ENCODE measurements at places on chromosomes 13 and 19.

DNA sequence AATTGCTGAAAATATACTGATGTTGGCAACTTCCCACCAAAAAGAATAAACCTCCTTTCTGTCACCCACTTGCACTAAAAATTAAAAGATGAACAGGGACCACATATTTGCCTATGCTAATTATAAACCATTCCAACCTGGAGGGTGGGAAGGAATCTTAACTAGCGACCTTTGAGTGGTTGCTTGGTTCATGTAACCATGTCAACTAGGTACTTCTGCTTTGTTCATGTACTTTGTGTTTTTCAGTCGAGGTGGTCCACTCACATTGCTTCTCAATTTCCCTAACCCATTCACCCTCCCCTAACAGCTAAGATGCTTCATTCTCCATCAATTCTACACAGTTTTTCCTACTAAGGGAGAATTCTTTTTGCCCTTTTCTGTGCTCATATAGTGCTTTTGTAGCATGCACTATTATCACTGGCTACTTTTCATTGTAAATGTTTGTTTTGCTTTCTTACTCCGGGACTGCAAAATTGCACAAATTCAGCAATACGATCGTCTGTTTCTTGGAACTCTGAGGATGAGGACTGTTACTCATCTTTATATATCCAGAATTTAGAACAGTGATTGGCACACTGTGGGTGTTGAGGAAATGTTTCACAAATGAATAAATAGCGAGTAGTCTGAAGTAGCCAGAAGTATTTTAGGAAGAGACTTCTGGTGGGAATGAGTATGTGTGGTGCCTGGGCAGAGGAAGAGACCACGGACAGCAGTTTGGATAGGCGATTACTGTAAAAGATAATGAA, 187.5 kb downstream of the GPC6 start:
- no peak for DNase-seq

DNA sequence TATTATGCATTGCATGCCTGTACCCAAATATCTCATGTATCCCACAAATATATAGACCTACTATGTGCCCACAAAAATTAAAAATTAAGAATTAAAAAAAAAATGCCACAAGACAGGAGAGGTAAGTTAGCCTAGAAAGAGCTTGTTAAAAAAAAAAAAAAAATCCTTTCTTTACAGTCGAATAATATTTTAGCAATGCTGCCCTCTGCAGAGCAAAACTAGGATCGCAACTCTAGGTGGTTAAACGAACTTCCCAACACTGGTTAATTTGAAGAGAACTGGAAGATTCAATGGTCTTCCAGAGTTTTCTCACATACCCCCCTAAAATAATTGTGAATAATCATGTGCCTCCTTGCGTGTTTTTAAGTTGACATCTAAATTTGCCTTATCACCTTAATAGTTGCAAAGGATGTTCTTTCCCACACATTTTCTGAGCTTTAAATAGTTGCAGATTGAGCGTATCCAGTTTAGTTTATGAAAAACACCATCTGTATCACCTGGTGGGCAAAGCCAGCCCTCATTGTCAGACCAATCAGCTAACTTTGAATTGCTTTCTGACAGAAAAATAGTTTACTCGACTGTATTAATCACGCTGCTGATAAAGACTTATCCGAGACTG, 47.4 kb upstream of the RCBTB2 start:
- peak; percentile 18 for DNase-seq

DNA sequence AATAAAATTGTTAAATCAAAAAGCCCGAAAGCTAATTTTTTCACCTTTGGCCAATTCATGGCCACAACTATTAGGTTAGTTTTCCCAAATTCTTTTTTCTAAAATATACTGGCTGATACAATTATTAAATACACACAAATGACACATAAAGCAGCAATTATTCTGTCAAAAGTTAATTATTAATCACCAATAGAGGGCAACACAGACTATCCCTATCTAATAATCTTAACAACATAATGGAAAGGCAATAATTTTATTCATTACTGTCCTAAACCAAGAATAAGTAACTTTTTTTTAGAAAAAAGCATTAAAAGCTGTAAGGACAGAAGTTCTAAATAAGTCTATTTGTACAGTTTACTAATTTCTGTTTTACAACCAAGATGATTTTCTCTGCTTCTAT, 51.7 kb downstream of the KATNAL1 start:
- DNase-seq: no peak

DNA sequence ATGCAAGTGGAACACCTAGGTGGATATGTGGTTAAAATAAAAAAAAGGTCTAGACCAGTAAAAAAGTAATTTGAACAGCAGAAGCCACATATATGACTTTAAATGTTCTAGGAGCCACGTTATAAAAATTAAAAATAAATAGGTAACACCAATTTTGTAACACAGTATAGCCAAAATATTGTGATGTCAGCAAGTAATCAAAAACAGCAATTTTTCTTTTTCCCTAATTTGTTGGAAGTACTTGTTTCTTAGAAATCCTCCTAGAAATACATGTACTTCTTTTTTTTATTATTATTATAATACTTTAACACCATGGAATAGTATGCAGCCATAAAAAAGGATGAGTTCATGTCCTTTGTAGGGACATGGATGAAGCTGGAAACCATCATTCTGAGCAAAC, 25.7 kb upstream of the C1QTNF9B start:
- no peak for DNase-seq

DNA sequence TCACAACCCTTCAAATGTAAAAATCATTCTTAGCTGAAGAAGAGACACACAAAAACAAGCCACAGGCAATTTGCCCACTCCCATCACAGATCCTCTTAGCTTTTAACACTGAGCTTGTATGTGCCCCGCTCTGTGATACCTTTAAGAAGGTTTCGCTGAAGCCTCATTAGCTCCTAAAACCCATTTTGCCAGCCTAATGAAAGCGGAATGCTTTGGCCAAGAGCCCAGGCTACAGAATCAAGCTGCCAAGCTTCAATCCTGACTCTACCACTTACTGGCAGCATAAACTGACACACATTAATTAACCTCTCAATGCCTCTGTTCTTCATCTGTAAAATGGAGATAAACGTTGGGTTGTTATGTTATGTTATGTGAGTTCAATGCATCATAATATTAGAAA, 10.5 kb downstream of the ZNF112 start:
- no peak for DNase-seq

DNA sequence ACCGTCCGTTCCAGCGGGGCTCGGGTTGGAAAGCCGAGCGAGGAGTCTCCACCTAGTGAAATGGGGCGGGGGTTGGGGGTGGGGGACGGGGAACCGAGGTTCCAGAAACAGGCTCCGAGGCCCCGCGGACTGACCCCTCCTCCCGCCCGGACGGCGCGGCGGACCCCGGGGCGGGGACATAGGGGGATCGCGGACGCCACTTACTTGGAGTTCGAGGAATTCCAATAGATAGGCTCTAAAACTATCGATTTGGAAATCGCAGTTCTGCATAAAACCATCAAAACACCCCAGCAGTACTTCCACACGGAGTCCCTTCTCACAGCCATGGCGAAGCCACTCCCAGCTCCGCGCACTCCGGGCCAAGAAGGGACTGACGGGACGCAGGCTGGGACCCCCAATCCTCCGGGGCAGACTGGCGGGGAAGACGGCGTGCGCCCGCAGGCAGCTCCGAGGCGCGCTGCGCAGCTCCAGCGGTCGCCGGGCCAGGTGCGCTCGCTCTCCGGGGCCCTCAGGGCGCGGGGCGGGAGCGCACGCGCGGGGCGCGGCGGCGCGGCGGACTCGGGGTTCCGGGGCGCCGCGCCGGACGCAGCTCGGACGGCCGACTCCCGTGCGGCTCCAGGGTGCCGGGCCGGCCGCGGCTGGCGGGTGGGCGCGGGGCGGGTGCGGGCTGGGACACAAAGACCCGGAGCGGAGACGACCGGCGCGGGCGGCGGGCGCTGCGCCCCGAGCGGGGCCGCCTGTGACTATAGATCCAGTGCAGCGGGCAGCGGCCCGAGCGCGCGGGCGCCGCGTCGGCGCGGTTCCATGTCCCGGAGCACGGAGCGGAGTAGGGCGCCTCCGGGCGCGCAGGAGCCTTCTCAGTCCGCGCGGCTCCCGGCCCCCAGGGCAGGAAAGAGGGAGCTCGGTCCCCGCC, 567 bp downstream of the EFNB2 start:
- DNase-seq: no peak

- DNase-seq: peak; percentile 65
These were observed 284.6 kb downstream of the DNAJC15 start for GRCh38 chr13:43307921-43308433.

GRCh38 chr13:34430294-34430693, 511.8 kb upstream of the NBEA start:
- DNase-seq: no peak

GRCh38 chr19:1755467-1756171, 2.3 kb downstream of the ONECUT3 start:
- DNase-seq: no peak

GRCh38 chr13:44146138-44146537, 227.5 kb upstream of the SERP2 start:
- DNase-seq: no peak

DNA sequence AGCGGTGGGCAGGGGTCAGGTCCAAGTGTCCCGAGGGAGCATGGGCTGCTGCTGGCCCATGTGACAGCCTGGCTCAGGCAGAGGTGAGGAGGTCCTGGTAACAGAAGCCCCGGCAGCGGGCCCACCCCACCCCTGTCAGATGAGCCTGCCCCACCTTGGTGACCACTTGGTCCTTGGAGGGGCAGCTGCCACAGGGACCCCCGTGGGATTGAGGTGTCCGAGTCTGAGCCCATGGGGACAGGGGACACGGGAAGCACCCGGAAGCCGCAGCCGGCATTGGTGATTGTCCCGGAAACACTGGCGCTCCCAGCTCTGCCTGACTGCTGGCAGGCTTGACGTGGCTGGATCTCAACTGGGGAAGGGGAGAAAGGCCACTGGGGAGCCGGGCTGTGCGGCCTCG, 149.1 kb downstream of the KDM4B start:
- no peak for DNase-seq
